ENCODE measurements at places on chromosomes 6 and 20. TPM values are rescaled to one million over a fixed set of nuclear protein-coding genes. Genes with fewer than 3 reads are reported as not detected.
A peak's percentile ranks its signal among the peaks of the same experiment; 100 is the strongest.

DNA sequence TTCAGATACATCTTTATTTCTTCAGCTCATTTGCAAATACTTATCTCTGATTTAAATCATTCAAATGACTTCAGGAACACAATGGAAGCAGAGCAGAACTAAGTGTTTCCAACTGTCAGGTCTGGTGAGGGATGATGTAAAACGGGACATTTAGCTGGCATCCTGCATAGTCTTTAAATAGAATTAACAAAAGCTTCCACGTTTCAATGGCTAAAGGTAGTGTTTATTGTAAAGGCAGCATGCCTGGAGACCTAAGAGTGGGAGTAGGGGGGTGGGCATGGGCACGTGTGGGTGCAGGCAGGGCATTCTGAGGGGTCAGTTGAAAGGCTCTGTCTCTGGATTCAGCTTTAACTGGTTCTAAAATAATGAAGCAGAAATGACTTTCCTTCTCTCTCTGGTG is 174.9 kb downstream of the PLCB1 start:
- DNase-seq = no peak

- DNase-seq = no peak
Measured at GRCh38 chr6:134247231-134247833, 70.6 kb downstream of the SGK1 start.

Gene TSPYL1
- total RNA-seq = 121 TPM

Gene EPPIN
- total RNA-seq = not detected

Gene ZSCAN12
- 6.5 TPM for total RNA-seq

DNA sequence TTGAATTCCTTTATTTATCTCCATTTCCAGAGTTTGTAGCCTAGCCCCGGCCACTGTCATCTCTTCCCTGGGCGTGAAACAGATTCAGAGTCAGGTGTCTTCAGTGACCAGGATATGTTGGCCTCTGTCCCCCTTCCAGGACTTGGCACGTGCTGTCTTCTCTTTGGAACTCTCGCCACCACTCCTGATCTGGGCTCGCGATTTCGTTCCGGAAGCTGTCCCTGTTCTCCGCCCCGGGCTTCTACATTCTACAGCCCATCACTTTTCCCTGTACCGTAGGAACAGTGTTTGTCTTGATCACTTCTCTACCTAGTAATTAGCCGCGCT is 739 bp downstream of the GSS start:
- DNase-seq = peak; percentile 42

- no peak for DNase-seq
Measured at GRCh38 chr6:137937834-137938233, 70.8 kb downstream of the TNFAIP3 start.

Gene JPH2
- 0.83 TPM for total RNA-seq

GRCh38 chr6:42313038-42313437 is 95.4 kb upstream of the MRPS10 start:
- peak; percentile 84 for DNase-seq

DNA sequence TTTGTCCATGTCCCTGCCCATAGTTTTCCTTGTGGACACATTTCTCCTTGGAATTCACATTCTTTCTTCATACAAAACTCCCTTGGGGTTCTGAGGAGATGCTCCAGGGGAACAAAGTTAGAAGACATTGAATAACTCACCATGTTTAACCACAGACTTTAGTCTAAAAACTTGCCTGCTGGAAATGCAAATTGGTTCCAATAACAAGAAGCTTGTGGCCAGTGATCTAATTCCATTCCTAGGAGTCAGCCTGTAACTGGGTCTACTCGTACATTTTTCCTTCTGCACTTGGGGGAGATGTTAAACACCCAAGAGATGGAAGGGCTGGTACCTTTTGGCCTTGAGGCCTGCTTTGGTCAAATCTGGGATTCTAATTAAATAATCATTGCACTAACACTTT is 60.2 kb downstream of the SCML4 start:
- peak; percentile 53 for DNase-seq

GRCh38 chr6:40353967-40354452 is 233.2 kb downstream of the LRFN2 start:
- DNase-seq = no peak

Gene C20orf141
- not detected for total RNA-seq

- DNase-seq = peak; percentile 63
Measured at GRCh38 chr6:14276667-14277404, 159.3 kb downstream of the CD83 start.

DNA sequence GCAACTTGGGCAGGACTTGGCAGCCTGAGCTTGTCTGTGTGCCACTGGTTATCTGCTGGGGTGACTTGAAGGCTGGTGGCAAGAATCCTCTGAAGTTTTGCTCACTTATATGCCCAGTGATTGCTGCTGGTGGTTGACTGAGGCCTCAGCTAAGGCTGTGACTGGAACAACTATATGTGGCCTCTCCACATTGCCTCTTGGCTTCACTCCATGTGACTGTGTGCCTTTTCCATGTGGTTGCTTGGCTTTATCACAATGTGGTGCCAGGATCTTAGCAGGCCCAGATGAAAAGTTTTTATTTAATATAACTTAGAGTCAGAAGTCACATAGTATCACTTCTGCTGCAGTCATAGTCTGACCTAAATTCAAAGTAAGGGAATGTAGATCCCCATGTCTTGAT is 104.5 kb downstream of the ADAT2 start:
- DNase-seq = no peak

Gene CENPQ
- 5.8 TPM for total RNA-seq

DNA sequence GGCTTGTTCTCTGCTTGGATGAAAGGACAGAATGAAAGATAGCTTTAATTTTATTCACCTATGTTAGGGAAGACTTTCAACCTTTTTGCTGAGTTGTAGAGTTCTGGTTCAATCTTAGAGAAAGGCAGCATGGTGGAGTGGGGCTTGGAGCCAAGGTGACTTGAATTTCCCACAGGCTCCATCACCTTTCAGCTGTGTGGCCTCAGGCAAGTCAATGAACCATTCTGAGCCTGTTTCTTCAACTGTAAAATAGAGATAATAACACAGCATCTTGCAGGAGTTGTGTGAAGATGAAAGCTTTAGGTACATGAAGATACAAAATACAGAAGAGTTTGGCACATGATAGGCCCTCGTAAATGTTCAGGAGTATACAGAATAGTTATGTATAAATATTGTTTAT is 19.1 kb upstream of the DTNBP1 start:
- DNase-seq = no peak

DNA sequence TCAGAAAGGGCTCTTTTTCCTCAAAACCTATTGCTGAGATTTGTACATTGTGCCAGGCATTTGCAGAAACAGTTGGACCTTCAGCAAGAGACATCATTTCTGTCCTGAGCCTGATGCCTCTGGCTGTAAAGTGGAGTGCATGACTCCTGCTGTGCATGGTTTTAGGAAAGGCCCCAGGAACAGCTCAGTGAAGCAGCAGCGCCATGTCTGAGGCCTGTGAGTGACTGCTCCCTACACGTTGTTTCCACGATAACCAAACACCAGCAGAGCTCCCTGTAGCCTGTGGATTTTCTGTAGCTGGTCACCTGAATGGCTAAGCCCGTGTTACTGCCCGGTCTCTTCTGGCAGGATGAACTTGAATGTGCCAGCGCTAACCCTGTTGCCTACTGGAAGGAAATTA is 232.5 kb downstream of the TFAP2C start:
- DNase-seq = no peak

GRCh38 chr6:139473731-139474130 is 99.3 kb upstream of the CITED2 start:
- no peak for DNase-seq

Gene LY6G6C
- total RNA-seq = not detected

GRCh38 chr6:6521961-6522482 is 66.5 kb upstream of the LY86 start:
- DNase-seq = no peak

Gene DLK2
- 0.90 TPM for total RNA-seq

GRCh38 chr6:110493253-110493800 is 16.9 kb upstream of the SLC22A16 start:
- DNase-seq = no peak

DNA sequence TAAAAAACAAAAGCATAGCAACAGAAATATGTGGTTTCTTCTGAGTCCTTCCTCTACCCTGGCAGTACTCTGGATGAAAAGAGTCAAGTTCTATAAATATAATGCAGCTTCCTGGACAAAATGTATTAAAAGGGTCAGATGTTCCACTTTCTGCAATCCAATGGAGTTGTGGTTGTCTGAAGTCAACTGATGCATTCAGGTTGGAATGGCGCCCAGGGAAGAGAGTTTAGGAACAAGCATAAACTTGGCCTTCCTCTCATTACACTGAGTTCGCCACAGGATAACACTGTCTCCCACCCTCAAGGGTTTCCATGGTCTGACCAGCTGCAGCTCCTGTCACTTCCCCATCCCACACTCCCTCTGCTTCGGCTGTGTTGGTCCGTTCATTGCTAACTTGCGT is 66.4 kb downstream of the PLEKHG1 start:
- no peak for DNase-seq

Gene CNR1
- total RNA-seq = not detected

GRCh38 chr6:3391902-3392458 is 64.9 kb downstream of the SLC22A23 start:
- DNase-seq = no peak

GRCh38 chr6:69719602-69720193 is 77.1 kb downstream of the LMBRD1 start:
- peak; percentile 37 for DNase-seq

GRCh38 chr6:106167096-106167814 is 81.1 kb downstream of the PRDM1 start:
- no peak for DNase-seq

GRCh38 chr6:95723638-95724037 is 146.3 kb downstream of the MANEA start:
- DNase-seq = no peak

- no peak for DNase-seq
Measured at GRCh38 chr20:10336959-10337729, 96.9 kb downstream of the MKKS start.

Gene CFAP61
- total RNA-seq = under 0.01 TPM

Gene IMPG1
- not detected for total RNA-seq

Gene SEC63
- 8.6 TPM for total RNA-seq

DNA sequence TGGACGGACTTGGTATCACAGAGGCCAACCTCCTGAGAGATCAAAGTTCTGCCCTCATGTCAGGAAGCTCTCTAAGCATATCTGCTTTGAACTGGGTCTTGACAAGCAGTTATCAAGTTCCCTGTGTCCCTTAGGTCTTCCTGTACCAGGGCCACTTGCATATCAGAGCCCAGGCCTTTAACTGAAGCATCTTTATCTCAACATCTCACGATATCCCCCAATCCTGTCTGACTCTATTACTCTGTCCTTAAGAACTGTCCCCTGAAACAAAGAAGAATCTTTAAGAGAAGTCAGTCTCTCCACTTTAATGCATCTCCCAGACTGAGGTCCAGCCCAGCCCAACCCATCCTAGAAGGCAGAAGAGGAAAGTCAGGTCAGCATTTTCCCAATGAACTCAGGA is 8.2 kb downstream of the MAS1L start:
- no peak for DNase-seq

Measured in IMR-90 (cell line).